ENCODE measurements at places on chromosomes 7 and 10.

DNA sequence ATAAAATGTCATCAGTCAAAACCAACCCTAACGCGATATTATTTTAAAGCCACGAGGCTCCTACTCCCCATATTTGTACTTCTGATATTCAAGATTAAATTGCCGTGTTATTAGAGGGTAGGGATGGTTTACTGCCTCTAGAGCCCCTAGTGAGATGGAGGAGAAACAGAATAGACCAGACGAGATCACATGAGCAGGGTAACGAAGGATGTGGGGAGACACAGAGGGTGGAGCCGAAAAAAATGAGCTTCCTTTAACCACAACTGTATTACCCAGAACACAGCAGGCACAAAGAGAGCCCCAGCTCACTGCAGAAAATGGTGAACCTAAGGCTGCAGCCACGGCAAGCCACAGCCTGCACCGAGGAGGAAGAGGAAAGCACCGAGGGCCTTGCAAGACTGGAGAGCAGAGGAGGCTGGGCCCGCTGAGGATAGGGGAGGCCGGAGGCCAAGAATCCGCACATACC lies 14.3 kb downstream of the ZC3HAV1 start:
- no peak for DNase-seq

- DNase-seq: no peak
Observed at GRCh38 chr7:47635091-47636080, 53.5 kb upstream of the TNS3 start.

GRCh38 chr7:134448356-134449229 lies 10.3 kb downstream of the AKR1B1 start:
- DNase-seq: no peak

GRCh38 chr7:82312646-82313045 lies 130.9 kb downstream of the CACNA2D1 start:
- DNase-seq: no peak

Measured in occipital lobe (tissue), 3 donors.